ENCODE measurements at places on chromosomes 4 and X.

DNA sequence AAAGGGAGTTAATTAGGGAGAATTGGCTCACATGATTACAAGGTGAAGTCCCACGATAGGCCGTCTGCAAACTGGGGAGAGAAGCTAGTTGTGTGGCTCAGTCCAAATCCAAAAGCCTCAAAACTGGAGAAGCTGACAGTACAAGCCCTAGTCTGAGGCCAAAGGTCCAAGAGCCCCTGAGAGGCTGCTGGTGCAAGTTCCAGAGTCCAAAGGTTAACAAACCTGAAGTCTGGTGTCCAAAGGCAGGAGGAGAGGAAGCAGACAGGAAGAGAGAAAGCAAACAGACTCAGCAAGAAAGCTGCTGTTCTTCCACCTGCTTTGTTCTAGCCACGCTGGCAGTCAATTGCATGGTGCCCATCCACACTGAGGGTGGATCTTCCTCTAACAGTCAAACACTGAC, 29.0 kb upstream of the SPACA5B start:
- no peak for DNase-seq

- no peak for DNase-seq
These were observed 56.3 kb downstream of the SERTM2 start for GRCh38 chrX:111567542-111568255.

DNA sequence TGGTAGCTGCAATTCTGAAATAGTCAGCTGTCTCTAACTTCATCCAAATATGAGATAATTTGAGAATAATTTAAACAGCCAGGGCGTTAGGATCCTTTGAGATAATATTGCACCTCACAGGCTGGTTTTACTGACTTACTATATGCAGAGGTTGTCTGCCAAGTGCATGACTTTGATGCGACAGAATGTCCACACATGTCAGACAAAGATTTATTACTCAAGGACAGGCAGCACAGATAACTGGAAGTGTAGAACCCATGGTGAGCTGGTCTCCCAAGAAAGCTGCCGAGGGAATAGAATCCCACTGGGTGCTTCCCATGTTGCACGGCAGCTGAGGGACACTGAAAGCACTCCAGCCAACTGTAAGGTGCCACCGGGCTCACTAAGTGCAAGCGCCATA, 166.2 kb upstream of the GALNTL6 start:
- no peak for DNase-seq

DNA sequence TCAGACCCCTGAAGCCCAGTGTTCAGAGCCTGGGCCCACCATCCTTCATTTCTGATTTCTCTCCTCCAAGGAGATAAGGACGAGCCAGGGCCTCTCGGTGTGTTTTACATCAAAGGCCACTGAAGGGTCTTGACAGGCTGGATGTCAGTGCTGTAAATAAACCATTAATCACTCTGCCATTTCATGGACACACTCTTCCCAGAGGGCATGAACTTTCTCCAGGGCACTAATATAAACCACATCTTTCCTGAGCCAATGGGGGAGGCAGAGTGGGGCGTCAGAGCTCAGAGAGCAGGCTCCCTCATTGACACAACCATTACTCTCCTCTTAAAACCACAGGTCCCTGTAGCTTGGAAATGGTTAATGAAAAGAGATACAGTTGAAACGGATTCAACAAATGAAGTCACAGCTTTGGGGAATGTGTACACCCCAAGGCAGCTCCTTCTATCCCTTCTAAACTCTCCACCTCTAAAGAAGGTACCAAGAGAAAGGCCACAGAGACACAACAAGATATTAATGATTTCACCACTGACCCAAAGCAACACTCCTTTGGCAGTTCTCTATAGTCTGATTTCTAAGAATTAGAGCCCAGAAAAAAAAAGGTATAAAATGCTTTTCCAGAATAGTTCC, 200.6 kb downstream of the CHIC2 start:
- no peak for DNase-seq

DNA sequence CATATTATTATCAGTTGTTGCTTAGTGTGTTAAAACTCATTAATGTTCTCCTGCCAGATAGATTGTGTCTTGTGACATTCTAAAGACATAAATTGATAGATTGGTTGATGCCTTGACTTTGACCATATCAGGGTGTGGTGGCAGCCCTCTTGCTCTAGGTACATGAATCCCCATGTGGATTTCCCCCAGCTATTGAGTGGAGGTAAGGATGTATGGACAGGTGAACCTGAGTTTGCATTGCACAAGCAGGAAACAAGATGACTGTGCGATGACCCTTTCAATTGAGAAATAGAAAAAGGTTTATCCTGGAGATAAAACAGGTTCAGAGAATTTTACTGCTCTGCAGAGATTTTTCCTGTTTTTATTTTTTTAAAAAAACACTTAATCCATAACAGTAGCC, 619.2 kb downstream of the SPRY1 start:
- no peak for DNase-seq

GRCh38 chrX:129934952-129935351, 29.0 kb downstream of the UTP14A start:
- DNase-seq, result no peak

DNA sequence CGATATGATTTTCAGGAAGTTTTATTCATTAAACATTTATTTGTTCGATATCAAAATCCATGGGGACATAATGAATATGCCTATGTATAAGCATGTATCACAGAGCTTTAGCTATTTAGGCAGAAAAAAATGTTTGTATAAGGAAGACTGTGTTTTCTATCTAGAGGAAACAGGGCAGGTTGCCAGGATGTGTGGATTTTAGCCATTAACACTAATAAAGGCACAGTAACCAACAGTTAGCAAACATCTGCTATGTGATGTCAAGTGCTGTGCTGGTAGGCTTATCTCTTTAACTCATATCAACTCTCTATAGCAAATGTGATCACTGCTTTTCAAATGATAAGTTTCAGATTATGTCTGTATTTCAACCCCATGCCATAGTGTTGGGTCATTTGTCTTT, 708.9 kb upstream of the HS3ST1 start:
- DNase-seq, result no peak

- DNase-seq, result no peak
These were observed 1.7 kb downstream of the PPP2R2C start for GRCh38 chr4:6470502-6471306.

GRCh38 chr4:37438564-37439279, 194.2 kb downstream of the NWD2 start:
- no peak for DNase-seq

DNA sequence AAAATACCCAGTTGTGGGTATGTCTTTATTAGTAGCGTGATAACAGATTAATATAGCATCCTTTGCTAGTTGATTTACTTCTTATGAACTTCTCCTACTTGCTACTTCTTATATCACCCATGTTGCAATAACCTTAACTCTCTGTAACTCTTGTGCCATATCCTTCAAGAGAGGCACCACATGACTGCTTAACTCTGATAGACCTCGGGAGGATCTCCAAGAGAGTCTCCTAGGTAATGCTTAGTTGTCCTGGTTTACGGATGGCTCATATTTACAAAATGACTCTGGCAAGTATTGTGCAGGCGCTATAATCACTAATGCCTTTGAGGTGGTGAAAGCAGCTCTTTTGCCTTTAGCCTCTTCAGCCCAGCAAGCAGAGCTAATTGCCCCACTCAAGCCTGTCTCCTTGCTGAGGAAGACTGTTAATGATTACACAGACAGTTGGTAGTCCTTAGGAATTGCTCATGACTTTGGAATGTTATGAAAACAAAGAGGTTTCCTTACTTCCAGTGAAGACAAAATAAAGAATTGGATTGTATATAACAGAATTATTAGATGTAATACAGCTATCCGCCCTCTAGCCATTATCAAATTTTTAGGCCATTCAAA, 1305.8 kb downstream of the PCDH7 start:
- no peak for DNase-seq

DNA sequence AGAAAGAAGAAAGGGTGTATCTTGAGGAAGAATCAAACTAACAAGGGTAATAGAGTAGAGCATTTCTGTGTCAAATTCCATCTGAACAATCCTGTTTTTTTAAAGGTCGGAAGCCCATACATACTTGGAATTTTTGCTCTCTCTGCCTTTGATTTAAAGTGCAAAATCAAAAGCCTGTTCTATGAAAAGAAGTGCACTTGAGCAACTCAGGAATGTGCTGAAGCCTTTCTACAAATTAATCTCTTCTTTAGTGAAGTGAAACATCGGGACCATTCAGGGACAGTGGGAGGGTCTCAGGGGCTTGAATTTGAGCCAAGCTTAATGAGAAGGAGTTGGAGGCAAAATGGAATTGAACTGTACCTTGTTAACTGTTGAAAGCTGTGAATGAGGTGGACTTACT, 1008.5 kb upstream of the LCORL start:
- no peak for DNase-seq

DNA sequence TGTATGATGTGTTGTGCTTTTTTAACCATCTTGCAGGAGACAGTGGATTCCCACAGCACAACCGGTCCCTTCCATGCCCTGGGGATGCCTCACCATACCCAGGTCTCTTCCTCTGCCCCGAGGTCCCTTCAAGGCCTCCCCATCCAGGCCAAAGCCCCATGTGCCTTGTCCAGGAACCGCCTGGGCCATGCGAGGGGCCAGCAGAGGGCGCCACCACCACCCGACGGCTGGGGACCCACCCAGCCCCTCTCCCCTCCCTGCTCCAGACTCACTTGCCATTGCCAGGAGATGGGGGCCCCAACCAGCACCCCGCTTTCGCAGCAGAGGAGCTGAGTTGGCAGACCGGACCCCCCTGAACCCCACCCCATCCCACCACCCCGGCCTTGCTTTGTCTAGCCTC, 485.5 kb downstream of the TRAM1L1 start:
- no peak for DNase-seq

- DNase-seq, result no peak
These were observed 168.6 kb downstream of the NSUN7 start for GRCh38 chr4:40918330-40918729.

DNA sequence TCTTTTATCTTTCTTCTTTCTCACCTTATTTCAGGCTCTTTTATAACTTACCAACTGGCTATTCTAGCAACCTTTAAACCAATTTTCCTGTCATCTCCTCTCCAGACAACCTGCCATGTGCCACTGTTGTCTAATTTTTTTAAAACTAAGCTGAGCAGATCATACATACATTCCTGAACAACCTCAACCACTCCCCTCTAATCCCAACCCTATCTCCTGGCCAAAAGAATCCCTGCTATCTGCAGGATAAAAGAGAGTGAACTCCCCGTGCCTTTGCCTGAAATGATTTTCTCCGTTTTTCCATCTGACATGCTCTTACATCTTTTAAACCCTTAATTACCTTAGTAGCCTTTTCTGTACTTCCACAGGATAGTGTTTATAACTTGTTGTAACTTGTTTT, 35.5 kb downstream of the DCUN1D4 start:
- DNase-seq, result no peak

DNA sequence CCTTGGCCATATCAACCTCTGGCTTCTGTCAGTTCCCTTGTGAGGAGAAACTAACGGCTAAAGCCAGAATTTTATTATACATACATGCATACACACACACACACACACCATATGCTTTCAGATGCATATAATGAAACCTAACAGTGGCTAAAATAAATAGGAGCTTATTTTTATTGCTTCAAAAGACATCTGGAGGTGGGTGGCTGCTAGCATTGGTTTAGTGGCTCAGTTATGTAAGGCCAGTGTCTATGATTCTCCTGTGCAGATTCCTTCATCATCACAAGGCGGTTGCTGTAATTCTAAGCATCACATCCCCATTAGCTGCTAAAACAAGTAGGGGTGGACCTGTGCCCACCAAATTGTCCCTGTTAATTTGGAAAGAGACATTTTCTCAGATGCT, 110.8 kb downstream of the MAPK10 start:
- no peak for DNase-seq

GRCh38 chrX:28981952-28982351, 394.7 kb downstream of the IL1RAPL1 start:
- no peak for DNase-seq

DNA sequence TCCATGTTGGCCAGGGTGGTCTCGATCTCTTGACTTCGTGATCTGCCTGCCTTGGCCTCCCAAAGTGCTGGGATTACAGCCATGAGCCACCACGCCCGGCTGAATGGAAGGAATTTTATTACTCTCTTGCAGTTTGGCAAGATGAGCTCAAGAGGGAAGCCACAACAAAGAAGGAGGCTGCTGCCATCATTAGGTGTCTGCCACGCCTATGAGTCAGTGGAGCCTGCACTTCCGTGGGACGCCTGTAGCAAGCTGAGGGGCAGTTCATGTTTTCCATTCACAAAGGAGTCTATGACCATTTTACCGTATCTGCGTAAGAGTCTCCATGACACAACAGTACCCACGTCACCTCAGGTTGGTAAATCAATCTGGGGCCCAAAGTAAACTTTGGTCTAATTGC, 51.2 kb upstream of the CHRNA9 start:
- peak; percentile 88 for DNase-seq

DNA sequence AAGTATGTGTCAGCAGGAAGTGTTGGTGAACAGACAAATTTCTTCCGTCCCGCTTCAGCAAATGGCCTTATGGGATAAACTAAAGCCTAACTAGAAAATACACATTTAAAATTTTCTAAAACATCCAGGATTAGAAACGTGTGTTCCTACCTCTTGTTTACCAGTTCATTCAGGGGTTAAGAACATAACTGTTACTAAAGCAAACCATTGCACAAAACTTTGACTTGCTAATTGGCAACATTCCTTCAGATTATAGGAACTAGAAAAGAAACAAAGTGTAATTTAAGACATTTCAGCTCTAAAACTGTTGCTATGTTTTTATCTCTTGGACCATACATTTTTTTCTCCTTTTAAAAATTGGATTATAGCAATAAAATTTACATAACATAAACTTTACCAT, 39.5 kb upstream of the CXCL13 start:
- no peak for DNase-seq

- DNase-seq, result no peak
These were observed 47.5 kb upstream of the SPANXN4 start for GRCh38 chrX:142978130-142978684.

DNA sequence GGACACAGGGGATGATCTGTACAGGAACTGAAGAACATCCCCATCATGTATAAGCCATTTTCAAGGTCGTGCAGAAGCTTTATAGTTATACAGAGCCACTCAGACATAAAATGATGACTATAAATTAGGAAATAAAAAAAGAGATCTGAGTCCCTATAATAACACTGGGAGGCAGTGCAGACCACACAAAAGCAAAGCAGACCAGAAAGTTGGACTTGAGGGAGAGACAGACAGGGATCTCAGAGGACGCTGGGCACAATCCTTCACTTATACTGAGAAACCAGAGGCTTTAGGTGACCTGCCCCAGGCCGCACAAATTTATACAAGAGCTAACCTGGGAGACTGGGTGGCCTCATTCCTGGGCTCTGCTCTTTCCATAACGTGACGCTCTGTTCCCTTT, 70.5 kb downstream of the HADH start:
- DNase-seq, result no peak

- DNase-seq, result no peak
These were observed 24.4 kb upstream of the ZNF718 start for GRCh38 chr4:99863-100262.

Measured in central memory CD4-positive, alpha-beta T cell (primary cell).